ENCODE measurements at places on chromosomes 7 and 10. TPM values are rescaled to one million over a fixed set of nuclear protein-coding genes. Genes with fewer than 3 reads are reported as not detected.

The FAM237B gene
- not detected for total RNA-seq

The OR13A1 gene
- not detected for total RNA-seq

The ITIH5 gene
- total RNA-seq: not detected

The ABCC2 gene
- 1.0 TPM for total RNA-seq

The GOLGA7B gene
- total RNA-seq: under 0.01 TPM

The ZNF107 gene
- 1.8 TPM for total RNA-seq

The EIF3B gene
- total RNA-seq: 232 TPM

The RALA gene
- 86.7 TPM for total RNA-seq

The ENTPD7 gene
- total RNA-seq: 19.2 TPM

The RARRES2 gene
- total RNA-seq: 0.09 TPM

The SYCE1 gene
- total RNA-seq: 0.09 TPM

The NRCAM gene
- total RNA-seq: 57.6 TPM

The STEAP1 gene
- 8.5 TPM for total RNA-seq
